ENCODE measurements at places on chromosomes 7 and 10.

DNA sequence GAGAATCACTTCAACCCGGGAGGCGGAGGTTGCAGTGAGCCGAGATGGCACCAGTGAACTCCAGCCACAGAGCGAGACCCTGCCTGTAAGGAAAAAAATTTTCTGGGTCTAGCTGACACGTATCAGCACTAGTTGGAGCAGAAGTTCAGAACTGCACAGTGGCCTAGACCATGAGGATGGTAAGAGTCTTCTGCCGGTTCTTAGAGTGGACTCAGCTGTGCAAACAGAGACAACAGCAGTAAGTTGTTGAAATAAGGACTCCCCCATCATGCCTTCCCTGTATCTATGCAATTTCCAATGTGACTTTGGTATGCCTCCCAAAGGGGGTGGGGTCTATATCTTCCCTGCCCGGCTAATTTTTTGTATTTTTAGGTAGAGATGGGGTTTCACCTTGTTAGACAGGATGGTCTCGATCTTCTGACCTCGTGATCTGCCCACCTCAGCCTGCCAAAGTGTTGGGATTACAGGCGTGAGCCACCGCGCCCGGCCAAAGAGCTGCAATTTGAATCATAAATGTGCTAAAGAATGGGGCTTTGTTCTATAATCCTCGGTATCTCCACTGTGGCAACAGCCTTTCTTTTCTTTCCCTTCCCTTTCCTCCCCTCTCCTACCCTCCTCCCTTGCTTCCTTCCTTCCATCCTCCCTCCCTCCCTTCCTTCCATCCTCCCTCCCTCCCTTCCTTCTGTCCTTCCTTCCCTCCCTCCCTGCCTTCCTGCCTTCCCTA is 14.5 kb upstream of the RNF216 start:
- no peak for DNase-seq

DNA sequence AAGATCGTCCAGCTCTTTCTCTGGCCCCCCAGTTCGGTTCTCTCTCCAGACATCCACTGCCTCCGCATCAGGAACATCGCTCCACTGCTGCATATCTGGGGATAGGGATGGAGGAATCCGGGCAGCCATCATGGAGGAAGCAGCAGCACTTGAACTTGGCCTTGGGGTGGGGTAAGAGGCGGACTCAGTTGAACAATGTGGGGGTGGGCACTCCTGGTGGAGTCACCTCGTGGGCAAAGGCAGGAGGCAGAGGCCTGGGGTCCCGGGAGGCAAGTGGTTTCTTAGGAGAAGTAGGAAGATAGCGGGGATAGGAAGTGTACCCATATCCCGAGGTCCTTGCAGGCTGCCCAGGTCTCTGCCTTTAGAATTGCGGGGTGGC is 98.3 kb downstream of the CHST15 start:
- DNase-seq, result no peak

DNA sequence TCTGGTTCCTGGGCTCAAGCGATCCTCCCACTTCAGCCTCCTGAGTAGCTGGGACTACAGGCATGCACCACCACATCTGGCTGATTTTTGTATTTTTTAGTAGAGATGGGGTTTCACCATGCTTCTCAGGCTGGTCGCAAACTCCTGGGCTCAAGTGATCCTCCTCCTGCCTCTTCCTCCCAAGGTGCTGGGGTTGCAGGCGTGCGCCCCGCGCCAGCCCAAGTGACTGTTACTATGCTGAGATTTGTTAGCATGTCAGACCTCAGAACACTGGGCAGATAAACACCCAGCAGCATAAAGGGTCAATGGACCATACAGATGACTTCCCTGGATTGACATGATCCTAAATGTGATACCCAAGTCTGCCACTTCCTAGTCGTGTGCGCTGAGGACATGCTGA is 59.9 kb upstream of the NMT2 start:
- no peak for DNase-seq

DNA sequence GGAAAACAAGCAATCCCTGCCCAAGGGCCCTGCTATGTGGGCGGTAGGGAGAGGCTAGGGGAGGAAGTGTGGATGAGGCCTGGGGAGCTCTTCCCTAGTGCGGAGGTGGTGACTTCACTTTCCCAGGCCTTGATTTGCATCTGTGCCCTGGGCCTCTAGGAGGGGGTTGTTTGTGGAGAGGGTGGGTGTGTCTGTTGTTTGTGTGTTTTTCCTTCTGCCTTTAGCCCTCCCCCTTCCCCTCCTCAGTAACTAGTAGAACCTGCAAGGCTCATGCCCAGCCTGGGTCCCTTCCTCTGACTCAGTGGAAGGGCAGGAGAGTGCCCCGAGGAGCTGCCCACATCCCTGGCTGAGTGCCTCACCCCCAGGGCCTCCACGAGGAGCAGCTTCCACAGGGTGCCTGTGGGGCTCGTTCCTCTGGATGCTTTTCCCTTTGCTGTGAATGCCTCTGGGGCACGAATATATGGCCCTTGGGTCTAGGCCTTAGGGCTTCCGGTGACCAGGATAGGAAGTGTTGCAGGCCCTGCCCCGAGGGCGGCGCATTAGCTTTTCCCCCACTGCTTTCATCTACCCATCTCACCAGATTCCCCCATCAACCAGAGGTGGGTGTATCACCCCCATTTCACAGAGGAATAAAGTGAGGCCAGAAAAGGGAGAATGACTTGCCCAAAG is 89.4 kb upstream of the DUSP5 start:
- DNase-seq, result no peak

GRCh38 chr10:105969884-105970377 is 1194.6 kb downstream of the SORCS1 start:
- DNase-seq, result no peak

DNA sequence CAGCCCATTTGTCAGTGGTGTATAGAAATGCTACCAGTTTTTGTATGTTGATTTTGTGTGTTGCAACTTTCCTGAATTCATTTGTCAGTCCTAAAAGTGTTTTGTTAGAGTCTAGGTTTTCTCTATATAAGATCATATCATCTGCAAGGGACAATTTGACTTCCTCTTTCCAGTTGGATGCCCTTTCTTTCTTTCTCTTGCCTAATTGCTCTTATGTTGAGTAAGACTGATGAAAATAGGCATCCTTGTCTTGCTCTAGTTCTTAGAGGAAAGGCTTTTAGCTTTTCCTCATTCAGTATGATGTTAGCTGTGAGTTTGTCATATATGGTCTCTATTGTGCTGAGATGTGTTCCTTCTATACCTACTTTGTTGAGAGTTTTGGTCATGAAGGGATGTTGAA is 161.7 kb upstream of the TPK1 start:
- no peak for DNase-seq

- DNase-seq, result no peak
These were observed 26.1 kb downstream of the CREB3L2 start for GRCh38 chr7:137975768-137976167.

DNA sequence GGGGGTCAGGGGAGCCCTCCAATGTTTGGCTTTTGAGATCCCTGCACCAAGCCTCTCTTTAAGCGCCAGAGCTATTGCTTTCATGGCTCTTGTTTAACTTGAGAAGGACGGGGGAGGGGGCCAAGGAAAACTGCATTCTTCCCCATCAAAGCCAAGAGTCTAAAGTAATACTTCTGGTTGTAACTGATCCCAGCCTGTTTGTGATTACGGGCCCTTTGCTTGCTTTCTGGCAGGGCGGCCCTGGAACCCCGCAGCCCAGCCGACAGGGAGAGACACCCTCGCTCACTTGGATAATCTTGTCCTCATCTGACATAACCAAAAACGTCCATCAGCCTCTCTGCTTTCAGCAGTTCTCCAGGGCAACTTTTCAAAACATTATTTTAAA is 154.7 kb downstream of the NEURL1 start:
- no peak for DNase-seq

- no peak for DNase-seq
These were observed 17.6 kb upstream of the FAM221A start for GRCh38 chr7:23662124-23662983.

DNA sequence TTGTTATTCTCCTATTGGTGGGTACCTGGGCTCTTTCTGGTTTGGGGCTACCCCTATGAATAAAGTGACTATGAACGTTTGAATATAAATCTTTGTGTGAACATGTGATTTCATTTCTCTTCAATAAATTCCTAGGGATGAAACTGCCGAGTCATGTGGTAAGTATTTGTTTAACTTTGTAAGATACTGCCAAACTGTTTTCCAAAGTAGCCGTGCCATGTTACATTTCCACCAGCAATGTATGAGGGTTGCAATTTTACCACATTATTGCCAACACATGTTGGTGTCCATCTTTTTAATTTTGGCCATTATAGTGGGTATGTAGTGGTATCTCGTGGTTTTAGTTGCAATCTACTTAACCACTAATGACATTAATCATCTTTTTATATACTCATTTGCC is 94.7 kb downstream of the ZNRF2 start:
- no peak for DNase-seq

DNA sequence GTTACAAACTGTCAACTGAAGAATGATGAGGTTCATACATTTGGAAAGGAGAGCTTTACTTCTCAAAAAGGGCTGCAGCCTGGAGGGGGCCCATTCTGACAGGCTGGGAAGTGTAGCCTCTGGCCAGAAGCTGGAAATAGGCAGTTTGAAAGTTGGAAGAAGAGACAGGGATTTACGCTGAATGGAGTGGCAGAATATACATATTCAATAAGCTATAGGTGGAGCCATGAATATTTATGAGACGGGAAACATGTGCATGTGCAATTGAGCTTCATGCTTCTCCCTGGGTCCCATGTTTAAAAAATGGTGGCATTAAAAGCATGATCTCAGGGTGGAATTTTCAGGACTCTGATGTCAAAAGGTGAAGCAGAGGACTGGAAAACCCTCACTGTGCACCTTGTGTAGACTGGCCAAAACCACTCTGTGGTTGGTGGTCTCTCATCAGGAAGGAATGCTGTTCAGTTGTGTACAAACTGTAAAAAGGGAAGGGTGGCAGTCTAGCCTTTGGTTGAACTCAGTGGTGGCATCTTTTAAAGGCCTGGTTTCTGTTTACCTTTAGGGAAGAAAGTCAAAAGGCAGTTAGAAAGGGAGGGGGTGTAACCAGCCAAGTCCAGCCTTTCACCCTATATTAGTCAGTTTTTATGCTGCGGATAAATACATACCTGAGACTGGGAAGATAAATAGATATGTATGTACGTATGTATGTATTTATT is 7.2 kb upstream of the ACTR3B start:
- no peak for DNase-seq

- no peak for DNase-seq
These were observed 29.4 kb downstream of the CFAP46 start for GRCh38 chr10:132912713-132913558.
